Activated naive CD4-positive, alpha-beta T cell treated with anti-CD3 and anti-CD28 coated beads for 36 hours (primary cell): ENCODE measurements at places on chromosomes 3 and 15.

- no peak for DNase-seq
Measured at GRCh38 chr3:66744521-66744920, 243.7 kb upstream of the LRIG1 start.

DNA sequence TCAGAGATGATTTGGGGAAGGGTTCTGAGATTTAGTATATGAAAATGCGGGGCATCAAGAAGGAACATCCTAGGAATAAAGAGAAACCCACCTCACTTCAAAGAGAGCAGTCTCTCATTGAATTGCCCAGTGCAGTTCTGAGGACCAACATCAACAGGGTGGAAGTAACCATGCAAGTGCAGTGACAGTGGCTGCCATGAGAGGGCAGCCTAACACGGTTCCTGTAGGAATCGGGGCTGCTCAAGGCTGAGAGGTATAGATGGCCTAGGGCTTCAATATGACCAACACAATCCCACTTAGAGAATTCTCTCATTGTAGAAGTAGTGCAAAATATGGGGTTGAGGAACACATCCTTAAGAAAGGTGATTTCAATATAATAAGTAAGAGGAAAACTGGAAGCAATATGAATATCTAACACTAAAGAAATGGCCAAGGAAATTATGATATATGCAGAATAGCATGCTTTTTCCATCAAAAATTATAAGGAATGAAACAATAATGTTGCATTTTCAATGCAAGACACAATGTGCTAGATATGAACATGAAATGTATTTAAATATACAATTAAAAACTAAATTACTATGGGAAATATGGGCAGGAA lies 51.1 kb upstream of the ARRDC4 start:
- peak; percentile 71 for DNase-seq

DNA sequence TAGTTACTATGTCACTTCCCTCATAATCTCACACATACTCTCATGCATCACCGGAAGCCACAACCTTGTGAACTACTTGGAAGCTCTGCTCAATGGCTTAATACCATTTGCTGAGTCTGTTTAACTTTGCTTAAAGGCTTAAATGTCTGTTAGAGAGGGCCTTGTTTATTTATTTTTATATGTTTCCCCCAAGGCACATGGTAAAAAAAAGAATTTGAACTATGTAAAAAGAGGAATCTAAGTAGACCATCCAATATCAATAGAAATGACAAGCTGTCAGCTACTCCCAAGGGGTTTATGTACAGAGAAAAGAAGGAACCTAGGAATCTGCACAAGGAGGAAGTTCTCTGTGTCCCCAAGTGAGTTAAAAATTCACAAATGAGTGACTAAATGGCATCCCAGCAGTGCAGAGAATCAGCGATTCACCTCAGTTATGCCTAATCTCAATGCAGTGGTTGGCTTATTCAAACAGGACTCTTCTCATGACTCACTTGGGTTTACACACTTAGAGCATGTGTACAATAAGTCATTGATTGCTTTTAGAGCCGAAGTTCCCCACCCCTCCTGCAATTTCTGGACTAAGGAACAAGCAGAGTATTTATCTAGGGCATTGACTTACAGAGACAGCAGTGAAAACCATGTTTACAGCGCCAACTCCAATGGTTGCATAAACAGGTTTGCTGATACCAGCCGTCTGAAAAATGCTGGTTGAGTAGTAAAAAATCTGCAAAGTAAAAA lies 24.4 kb downstream of the SLC2A2 start:
- no peak for DNase-seq

DNA sequence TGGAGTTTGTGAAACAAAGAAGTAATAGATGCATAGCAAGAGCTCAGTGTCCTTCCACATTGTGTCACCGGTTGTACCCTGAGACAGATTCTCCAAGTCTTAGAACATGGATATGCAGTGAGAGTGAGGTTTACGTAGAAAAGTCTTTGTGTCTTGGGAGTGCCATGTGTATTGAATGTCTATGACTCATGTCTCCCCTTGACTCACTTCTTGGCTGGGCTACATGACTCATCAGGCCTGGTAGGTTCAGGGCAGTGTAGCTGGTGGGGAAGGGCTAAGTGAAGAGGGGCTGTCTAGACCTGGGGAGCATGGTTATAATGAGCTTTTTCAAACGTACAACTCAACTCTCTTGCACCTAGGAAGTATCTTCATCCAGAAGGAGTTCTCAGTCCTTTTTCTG lies 167.4 kb downstream of the GAP43 start:
- peak; percentile 72 for DNase-seq

DNA sequence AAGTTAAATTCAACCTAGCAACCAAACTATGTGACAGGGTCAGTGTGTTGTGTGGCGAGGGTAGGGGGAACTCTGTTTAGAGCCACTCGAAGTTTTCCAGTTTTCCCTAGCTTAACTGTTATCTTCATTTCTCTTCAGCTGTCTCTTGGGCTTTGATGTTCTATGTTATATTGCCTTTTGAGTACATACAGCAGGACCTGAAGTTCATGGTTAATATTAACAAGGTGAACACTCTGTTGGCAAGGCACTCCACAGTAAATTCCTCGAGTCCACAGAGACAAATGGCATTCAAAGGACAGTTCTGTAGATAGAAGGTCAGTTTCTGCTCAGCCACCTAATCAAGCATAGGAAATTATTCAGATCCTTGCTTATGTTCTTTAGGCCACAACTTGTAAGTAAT lies 147.9 kb upstream of the DPH6 start:
- no peak for DNase-seq

DNA sequence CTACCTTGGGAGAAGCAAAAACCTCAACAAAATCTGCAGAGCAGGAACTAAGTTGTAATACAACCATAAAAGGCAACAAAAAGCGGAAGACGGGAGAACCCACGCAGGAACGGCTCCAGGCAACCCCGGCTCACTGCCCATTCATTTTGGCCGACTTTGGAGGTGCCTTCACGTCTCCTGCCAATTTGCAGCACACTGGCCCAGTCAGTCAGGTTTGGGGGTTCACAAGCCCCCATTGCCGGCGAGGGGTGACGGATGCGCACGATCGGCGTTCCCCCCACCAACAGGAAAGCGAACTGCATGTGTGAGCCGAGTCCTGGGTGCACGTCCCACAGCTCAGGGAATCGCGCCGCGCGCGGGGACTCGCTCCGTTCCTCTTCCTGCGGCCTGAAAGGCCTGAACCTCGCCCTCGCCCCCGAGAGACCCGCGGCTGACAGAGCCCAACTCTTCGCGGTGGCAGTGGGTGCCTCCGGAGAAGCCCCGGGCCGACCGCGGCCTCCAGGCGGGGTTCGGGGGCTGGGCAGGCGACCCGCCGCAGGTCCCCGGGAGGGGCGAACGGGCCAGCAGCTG lies 463 bp downstream of the TERC start:
- DNase-seq = peak; percentile 68

- no peak for DNase-seq
Measured at GRCh38 chr3:86744051-86744450, 246.9 kb downstream of the VGLL3 start.

DNA sequence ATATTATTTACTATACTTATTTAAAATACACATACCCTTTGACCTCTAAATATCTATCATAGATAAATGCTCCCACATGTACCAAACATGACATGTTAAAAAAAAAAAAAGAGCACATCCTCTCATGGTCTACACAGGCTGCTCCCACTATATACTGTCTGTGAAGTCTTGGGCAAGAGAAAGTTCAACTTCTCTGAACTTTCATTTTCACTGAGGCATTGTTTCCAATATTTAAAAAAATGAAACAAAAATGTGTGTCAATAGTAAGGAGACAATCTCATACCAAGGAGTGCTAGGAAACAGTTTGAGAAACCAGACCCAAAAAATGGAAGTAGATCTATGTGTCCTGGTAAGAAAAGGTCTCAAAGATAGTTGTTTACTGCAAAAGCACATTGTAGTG lies 29.3 kb downstream of the SLC4A7 start:
- DNase-seq = no peak

GRCh38 chr3:148911173-148911572 lies 46.1 kb downstream of the CPA3 start:
- DNase-seq = no peak

DNA sequence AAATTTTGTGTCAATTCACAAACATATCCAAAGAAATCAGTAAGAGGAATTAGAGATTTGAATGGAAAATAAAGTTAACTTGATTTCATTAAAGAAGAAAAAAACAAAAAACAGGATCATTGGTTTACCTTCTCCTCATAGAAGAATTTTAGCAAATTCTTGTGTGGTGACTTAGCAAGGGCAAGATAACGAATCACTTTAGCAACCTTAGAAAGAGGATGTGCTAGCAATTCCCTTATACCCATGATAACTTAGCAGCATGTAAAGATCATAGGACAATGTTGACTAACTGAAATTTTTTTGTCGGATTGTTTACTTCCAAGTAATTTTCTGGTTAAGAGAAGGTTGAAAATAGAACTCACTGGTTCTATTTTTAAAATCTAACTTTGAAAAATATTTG lies 609.3 kb downstream of the GBE1 start:
- no peak for DNase-seq

DNA sequence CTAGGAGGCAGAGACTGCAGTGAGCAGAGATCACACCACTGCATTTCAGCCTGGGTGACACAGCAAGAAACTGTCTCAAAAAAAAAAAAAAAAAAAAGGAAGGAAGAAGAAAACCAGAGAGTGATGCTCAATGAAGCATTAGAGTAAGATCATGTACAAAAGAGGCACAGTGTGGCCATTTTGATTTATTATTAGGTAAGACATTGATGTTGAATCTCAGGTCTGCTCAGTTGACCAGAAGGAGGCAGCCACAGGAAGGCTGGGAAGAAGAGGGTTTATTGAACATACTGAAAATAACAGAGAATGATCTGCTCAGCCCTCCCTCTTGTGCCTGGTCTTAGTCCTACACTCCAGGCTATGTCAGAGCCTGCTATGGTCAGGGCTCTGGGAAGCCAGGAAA lies 15.6 kb downstream of the LRRK1 start:
- DNase-seq = no peak

GRCh38 chr3:196047391-196048030 lies 34.4 kb downstream of the TFRC start:
- no peak for DNase-seq

DNA sequence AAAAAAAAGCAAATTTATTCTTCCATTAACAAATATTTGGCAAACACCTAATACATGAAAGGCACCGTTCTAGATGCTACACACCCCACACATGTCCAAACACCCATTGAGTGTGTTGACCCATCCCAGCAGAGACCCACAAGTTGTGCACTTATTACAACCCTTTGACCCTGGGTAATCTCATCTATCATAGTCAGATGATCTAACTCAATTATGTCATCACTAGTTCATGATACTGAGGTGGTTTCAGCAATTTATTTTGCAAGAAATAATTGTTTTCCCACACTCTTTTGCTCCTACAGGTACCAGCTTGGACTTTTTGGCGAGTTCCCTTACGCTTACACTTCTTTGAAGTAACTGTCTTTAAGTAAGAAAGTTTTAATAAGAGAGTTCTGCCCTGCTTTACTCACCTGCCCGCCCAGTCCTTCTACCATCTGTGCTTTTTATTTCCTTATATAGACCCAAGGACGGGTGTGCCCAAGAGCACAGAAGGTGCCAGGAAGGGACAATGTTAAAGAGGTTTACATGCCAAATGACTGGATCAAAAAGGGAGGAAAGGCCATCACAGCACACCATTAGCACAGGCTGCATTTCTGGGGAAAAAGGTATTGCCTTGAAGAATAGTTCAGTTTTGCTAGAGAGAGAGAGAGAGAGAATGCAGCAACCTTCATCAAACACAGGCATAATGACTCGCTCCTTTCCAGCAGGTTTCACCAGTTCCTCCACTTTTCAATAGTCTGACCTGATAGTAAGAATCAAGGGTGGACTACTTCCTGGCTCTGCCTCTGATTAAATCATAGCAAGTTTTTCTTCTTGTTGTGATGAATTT lies 54.5 kb upstream of the ATP11B start:
- no peak for DNase-seq

DNA sequence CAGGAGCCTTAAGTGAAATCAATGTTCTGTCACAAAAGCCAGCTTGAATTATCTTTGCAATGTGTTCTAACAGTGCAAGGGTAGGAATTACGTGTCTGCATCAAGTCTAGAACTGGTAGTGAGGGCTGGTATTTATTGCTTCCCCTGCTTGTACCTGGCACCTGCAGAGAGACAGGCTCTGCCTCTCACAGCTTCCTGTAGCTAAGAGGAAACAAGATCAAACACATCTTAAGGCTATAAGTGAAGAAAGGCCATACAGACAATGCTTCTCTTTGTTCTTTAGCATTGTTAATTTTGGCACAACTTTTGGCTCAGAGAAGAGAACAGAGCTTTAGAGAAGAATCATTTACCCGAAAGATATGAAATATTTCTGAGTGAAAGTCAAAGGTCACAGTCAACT lies 479.9 kb downstream of the GRM7 start:
- DNase-seq = no peak

GRCh38 chr15:62958528-62959363 lies 83.8 kb upstream of the TPM1 start:
- DNase-seq = no peak

DNA sequence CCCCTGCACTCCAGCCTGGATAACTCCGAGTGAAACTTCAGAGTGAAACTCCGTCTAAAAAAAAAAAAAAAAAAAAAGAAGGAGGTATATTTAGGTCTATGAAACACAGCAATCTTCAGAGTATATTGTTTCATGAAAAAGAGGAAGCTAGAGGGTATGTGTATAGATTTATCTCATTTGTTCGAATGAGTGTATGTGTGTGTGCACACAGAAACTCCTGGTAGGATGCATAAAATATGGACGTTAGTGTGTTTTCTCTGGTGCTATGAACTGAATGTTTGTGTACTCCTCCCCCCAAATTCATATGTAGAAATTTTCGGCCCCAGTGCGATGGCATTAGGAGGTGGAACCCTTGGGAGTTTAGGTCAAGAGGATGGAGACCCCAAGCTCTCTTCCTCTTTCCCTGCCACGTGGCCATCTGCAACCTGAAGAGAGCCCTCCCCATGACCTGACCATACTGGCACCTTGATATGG lies 98.6 kb upstream of the KLF13 start:
- DNase-seq = no peak
